ENCODE measurements at places on chromosomes 2 and 18. TPM values are rescaled to one million over a fixed set of nuclear protein-coding genes. Genes with fewer than 3 reads are reported as not detected.
A peak's percentile ranks its signal among the peaks of the same experiment; 100 is the strongest.

The GALNT14 gene
- 1.1 TPM for total RNA-seq

- no peak for DNase-seq
These were observed 766.3 kb downstream of the SLC4A3 start for GRCh38 chr2:220393711-220394110.

DNA sequence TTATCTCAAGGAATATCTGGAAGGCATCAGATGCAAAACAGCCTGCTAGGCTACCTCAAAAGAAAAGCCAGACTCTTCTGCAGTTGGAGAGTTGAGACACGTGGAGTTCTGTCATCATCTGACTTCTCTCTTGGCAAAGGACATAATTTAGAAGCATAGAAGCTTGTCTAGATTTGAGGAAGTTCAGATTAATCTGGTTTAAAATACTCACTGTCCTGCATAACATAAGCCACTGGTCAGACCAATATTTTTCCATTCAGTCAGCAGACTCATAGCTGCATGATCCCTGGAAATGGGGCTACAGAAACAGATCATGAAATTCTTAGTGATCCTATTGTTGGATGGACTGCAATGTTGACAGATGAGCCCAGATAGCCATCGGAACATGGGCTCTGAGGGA lies 349.0 kb downstream of the TXNL1 start:
- DNase-seq = no peak

GRCh38 chr2:63764630-63765029 lies 77.1 kb upstream of the UGP2 start:
- no peak for DNase-seq

DNA sequence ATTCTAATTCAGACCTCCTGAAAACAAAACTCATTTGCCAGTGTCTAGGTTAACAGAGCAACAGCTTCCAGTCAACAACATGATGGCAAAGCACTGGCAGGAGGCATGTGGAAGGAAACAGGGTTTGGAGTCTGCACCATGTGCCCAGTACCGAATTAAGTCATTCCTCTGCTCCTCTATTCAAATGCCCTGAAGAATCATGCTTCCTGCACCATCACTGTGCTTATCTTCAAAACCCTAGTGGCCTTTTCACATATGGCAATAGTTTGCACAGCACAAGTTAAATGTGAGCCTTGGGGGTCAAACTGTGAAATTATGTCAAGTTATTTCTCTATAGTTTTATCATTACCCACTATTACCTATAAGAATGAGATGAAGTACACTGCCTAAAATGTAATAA lies 75.4 kb upstream of the GRB14 start:
- DNase-seq = no peak

DNA sequence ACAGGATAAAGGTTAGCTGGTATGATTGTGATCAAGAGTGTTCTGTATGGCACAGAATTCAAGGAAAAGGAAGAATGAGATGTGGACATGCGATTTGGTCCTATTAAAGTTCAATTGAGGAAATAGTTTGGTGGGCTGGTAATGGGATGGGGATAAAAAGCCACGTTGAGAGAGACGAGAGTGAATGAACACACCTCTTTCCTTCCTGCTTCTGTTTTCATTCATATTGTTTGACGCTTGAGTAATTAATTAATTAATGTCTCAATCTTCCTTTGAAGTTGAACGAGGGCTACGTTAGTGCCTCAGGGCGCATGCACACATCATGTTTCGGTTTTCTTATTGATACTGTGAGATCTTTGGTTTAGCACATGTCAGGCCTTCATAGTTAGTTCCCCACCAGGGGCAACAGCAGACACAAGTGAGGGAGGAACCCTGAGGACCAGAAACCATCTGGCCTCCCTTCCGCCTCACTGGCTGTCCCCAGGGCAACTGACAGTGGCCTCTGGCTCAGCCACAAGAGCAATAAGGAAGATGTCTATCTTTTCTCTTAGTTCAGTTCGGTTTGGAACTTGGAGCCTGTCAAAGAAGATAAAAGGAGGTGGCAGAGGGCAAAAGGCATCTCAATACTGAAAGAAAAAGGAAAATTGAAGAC lies 116.0 kb downstream of the LIPG start:
- DNase-seq = no peak

DNA sequence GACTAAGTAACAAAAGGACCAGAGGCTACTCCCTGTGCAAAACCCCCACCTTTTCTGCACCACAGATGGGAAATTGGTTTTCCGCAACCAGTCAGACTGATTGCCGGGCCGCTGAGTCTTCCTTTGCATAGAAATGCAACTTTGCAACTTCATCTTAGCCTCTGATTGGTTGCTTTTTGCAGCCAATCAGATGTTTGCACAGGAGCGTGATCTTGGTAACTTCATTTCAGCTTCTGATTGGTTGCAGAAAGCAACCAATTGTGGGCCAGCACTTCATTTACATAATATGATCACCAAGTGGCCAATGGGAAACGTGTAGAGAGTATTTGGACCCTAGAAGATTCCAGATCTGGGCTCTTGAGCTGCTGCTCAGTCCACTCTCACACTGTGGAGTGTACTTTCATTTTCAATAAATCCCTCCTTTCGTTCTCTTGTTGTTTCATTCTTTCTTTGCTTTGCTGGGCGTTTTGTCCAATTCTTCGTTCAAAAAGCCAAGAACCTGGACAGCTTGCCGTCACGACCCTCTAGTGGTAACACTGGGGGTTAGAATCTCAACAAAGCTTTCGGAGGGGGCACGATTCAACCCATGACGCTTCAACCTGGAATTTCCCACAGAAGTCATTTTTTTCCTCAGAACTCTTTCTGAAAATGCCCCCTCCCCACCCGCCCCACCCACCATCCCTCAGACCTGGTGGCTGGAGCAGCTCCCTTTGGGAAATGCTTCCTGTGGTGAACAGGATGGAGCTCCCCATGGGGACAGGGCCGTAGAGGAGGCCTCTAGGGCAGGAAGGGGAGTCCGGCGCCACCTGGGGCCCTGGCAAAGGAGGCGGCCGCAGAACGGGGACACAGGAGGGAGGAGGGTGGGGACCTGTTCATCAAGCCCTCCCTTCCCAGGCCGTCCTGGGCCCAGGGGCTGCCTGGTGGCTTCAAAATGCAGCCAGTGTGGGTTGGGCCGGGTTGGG lies 31.8 kb upstream of the KCNF1 start:
- DNase-seq = no peak

GRCh38 chr2:135093670-135094330 lies 41.7 kb downstream of the RAB3GAP1 start:
- DNase-seq = no peak

DNA sequence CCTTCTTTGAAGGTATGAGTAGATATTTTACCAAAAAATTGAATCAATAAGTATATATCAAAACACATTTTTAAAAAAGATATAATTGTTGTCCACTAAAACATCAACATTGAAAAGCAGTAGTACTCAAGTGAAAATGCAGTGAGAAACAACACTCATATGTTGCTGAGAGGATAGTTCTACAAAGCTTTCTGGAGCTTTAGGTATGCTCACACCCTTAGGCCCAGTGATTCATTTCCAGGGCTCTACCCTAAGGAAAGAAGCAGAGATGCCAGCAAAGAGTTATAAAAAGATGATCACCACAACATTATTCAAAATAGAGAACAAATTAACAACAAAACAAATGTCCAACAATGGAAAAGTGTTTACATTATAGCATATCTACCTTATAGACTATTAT lies 197.3 kb upstream of the CCDC150 start:
- DNase-seq = no peak

- no peak for DNase-seq
These were observed 265.8 kb upstream of the ID2 start for GRCh38 chr2:8416001-8416571.

GRCh38 chr2:38515155-38516074 lies 87.3 kb downstream of the HNRNPLL start:
- peak; percentile 86 for DNase-seq

DNA sequence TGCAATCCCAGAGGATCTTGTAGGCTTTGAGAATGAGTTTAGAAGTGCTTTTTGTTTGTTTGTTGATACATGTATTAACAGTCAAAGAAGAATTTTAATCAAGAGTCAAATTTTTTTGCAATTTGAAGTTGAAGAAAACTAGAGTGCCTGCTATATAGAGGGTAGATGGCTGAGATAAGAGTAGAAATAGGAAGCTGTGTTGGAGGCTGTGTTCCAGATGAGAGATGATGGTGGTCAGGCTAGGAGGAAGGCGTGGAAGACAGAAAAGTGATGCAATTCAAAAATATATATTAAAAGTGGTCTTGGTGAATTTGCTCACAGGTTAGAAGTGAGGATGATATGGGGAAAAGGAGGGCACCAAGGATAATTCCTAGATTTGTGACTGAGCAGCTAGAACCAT lies 978.3 kb downstream of the BCL11A start:
- no peak for DNase-seq

The RNF125 gene
- 3.7 TPM for total RNA-seq

- DNase-seq = no peak
These were observed 47.0 kb downstream of the SLC9A4 start for GRCh38 chr2:102520009-102520408.

GRCh38 chr18:76363436-76364120 lies 131.5 kb downstream of the ZNF516 start:
- no peak for DNase-seq

The XPO1 gene
- total RNA-seq = 136 TPM

The GAD1 gene
- not detected for total RNA-seq

The NR4A2 gene
- total RNA-seq = 7.8 TPM

The GALNT5 gene
- total RNA-seq = 0.19 TPM

GRCh38 chr2:3958969-3959368 lies 255.6 kb downstream of the DCDC2C start:
- no peak for DNase-seq

The GPR75 gene
- 2.1 TPM for total RNA-seq

DNA sequence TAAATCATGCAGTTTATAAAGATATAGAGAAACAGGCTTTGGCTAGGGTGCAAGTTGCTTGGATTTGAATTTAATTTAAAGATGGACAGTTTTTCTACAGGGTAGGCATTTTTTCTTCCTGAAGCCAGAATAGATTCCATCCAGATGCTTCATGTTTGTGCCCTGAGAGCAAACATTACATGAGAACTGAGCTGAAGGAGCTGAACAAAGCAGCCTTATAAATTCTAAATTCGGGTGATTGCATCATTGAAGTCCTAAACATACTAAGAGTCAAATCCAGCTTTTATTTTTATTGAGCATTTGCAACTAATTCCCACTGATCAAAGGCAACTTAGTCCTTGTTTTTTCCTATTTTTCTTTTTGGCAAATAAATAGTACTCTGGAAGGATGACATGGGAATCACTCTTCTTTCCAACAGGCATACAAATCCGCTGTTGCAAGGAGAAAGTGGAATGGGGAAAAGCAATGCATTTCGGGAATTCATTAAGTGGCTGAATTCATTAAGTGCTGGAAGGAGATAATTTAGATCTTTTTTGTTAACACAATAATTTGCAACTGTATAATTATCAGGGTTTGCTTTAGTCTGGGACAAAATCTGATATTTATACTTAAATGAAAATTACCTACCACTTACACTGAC lies 828.0 kb downstream of the SLC4A3 start:
- no peak for DNase-seq

The LOXHD1 gene
- 0.37 TPM for total RNA-seq

The OSR1 gene
- 74.0 TPM for total RNA-seq

- DNase-seq = peak; percentile 86
These were observed 1.7 kb downstream of the INPP5D start for GRCh38 chr2:233061591-233062450.

GRCh38 chr2:138475277-138475776 lies 26.2 kb upstream of the SPOPL start:
- no peak for DNase-seq

- DNase-seq = no peak
These were observed 59.9 kb downstream of the PTPRM start for GRCh38 chr18:7626922-7627440.

- no peak for DNase-seq
These were observed 50.7 kb upstream of the OTX1 start for GRCh38 chr2:62999905-63000304.

DNA sequence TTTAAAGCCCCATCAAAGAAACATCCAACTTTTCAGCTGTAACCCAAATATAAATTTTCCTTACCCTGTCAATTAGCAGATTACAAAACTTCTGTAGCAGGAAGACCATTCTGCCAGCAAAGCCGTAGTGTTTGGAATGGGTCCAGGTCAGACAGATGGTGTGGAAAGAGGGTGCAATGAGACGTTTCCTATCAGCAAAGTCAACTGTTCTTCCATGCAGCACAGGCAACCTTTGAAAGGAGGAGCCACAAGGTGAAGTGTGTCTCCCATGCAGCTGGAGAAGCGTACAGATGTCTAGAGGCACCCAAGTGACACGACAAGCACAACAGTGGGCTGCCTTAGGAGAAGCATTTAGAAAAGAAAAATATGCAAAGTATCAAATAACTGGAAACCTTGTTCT lies 83.7 kb downstream of the SP3 start:
- DNase-seq = no peak

The RAB27B gene
- 0.33 TPM for total RNA-seq

- DNase-seq = no peak
These were observed 15.9 kb upstream of the CSRNP3 start for GRCh38 chr2:165453561-165454094.

The INO80C gene
- 18.8 TPM for total RNA-seq

The ZNF396 gene
- 3.4 TPM for total RNA-seq

GRCh38 chr18:56085551-56085950 lies 497.6 kb upstream of the TCF4 start:
- no peak for DNase-seq

DNA sequence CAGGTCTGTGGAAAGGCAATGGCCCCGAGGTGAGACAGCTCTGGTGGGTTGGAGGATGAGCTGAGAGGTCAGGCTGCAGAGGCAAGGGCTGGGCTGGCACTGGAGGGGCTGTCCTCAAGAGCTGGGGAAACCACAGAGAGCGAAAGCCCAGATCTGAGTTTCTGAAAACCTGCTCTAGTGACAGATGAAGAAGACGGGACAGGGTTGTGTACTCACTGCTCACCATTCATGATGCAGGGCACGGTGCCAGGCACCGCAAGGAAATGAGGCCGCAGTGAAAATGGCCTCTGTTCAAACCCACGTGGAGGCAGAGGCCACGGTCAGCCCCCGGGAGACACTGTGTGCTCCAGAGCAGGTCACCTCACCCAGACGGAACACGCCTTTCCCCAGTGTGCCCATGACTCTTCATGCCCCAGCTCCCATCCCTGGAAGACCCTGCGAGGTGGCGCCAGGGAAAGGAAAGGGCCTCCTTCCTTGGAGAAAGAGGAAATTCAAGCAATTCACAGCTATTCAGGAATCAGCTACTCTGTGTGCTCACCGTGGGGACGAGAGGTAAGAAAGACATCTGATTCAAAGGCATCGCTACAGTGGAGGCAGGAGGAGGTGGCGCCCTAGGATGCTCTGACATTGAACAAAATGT lies 24.3 kb upstream of the ID2 start:
- DNase-seq = peak; percentile 62

GRCh38 chr2:226782092-226782713 lies 17.4 kb downstream of the IRS1 start:
- DNase-seq = no peak

The KLF11 gene
- 25.0 TPM for total RNA-seq

GRCh38 chr2:40872580-40872979 lies 420.7 kb upstream of the SLC8A1 start:
- DNase-seq = no peak

DNA sequence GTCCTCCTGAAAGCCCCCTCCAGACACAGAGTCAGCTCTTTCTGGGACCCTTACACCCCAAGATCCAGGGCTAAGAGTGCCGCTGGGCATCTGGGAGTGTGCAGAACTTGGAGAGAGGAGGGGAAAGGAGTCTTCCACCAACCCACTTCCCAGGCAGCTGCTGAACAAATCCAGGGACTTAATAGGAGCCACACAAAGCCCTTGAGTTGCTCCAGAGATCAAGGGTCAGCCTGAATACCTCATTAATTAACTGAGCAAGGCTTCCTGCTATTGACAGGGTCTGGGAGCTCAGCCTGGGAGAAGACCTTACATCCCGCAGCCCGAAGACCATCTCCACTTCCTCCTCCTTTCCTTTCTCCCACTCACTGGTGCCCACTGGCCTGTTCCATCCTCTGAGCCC lies 108.3 kb downstream of the CELF4 start:
- DNase-seq = no peak

The PREB gene
- 92.3 TPM for total RNA-seq
